Stimulated activated CD4-positive, alpha-beta T cell treated with anti-CD3 and anti-CD28 coated beads, Interleukin-15, amount 100 ng/mL, for 48 hours (primary cell): ENCODE measurements at places on chromosomes 11 and 22.

- no peak for DNase-seq
Measured at GRCh38 chr11:120226242-120226641, 13.7 kb upstream of the POU2F3 start.

- DNase-seq = no peak
Measured at GRCh38 chr11:17933708-17934107, 79.1 kb downstream of the SERGEF start.

DNA sequence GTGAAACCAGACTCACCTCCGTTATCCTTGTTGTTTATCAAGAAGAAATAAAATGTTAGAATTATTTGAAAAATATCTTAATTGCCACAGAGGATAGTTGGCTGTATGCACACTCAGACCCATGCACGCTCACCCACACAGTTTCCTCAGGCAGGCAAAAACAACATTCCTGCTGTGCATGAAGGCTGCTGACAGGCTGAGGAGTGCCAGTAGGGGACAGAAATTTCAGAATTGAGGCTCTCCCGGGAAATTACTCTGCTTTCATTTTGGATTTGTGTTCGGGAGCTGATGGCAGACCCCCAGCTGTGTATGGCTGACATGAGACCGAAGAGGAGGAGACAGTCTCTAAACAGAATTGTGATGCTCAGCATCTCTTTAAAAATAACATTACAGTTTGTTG, 87.5 kb downstream of the AMOTL1 start:
- DNase-seq = no peak

DNA sequence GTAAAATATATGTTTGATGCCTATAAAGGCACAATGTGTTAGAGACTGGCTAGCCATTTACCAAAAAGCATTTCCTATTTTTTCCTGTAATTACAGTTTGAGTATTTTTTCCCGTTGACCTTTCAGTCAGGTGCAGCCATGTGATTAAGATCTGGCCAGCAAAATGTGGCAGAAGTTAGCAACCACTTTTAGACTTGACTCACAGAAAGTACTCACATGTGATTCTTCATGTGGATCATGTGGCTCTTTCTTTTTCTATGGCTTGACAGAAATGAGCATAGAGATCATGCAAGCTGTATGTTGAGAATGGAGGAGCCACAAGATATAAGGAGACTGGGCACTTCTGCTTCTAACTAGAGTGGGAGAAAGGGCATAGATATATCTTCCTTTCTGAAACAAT, 27.3 kb upstream of the RAB38 start:
- no peak for DNase-seq

- no peak for DNase-seq
Measured at GRCh38 chr11:113695207-113695606, 10.9 kb downstream of the TMPRSS5 start.

DNA sequence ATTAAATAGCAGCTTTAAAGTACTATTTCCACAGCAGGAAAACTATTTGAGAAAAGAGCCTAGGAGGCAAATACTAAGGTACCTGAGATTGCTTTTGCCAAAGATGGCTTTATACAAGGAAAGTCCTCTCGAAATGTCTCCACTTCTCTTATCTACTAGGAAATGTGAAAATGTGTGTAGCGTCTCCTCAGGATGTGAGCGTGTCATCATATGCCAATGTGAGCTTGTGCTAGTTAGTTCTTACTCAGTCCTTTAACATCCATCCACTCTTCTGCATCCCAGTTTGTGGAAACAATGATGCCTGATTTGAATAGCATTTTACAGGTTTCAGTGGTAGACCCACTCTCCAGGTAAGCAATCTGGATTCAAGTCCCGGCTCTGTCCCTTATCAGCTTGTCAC, 421.0 kb downstream of the DYNC2H1 start:
- DNase-seq = no peak

GRCh38 chr11:80827781-80828180, 1387.0 kb upstream of the TENM4 start:
- no peak for DNase-seq

DNA sequence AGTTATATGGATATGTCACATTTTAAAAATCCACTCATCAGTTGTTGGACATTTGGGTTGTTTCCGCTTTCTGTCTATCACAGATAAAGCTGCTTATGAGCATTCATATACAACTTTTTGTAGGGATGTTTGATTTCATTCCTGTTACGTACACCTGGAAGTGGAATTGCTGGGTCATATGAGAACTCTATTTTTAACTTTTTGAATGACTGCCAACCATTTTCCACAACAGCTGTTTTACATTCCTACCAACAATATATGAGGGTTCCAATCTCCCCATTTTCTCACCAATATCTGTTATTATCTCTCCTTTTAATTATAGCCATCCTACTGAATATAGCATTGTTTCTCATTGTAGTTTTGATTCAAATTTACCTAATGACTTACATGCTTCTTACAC, 172.0 kb downstream of the UVRAG start:
- DNase-seq = no peak

DNA sequence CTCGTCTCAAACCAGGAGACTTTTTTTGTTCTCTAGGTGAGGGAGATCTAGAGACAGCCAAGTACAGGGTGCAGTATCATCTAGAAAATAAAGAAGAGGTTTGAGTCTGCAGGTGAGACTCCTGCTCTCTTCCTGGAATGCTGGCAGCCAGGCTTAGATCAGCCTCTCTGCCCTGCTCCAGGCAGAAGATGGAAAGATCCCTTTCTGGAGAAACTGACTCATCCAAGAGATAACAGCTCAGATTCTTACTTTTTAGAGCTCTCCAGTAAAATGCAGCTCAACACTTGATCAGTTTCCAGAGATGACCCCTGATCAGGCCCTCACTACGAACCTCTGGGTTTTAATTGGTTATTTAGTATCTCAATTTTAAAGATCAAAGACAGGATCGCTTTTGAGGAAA, 44.6 kb upstream of the EHF start:
- DNase-seq = no peak

- DNase-seq = no peak
Measured at GRCh38 chr22:27152033-27152432, 494.6 kb downstream of the MIAT start.

GRCh38 chr11:129225190-129225589, 33.1 kb upstream of the ARHGAP32 start:
- no peak for DNase-seq

DNA sequence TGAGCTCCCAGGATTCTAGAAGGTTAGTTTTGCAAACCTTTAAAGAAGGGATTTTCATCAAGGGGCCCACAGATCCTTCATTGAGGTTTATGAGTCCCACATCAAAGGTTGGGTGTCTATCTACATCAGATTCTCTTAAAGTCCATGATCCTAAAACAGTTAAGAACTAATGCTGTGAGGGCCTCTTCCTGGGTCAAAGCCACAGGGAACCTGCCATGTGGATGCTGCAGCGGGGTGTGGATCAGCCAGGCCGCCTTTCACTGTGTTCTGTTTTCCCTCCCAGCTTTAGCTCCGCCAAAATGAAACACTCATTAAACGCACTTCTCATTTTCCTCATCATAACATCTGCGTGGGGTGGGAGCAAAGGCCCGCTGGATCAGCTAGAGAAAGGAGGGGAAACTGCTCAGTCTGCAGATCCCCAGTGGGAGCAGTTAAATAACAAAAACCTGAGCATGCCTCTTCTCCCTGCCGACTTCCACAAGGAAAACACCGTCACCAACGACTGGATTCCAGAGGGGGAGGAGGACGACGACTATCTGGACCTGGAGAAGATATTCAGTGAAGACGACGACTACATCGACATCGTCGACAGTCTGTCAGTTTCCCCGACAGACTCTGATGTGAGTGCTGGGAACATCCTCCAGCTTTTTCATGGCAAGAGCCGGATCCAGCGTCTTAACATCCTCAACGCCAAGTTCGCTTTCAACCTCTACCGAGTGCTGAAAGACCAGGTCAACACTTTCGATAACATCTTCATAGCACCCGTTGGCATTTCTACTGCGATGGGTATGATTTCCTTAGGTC, 5.3 kb downstream of the SERPIND1 start:
- DNase-seq = no peak

DNA sequence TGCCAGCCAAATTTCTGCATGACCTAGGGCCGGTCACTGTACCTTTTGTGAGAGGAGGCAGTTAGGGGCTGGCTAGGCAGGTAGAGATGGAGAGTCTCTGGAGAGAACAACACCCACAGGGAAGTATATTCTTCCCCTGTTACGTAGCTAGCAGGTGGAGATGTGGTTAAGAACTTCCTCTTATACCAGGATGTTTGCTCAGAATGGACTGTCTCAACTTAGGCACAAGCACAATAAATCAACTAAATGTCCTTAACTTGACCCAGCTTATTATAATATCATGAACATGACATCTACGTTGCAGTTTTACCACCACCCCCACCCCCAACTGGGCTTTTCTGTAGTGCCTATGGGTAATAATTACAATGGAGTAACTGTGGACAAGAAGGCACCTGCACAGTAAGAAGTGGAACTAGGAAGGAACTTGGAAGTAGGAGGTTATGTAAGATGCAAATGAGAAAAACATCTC, 60.7 kb upstream of the MPEG1 start:
- no peak for DNase-seq
